Amniotic epithelial cell (primary cell): ENCODE measurements at places on chromosomes 11 and 22.

GRCh38 chr11:130638033-130638432, 189.6 kb downstream of the ADAMTS15 start:
- DNase-seq: peak; percentile 60

- DNase-seq: no peak
Measured at GRCh38 chr22:37569921-37570660, 9.8 kb downstream of the LGALS2 start.

GRCh38 chr22:36743591-36744412, 32.1 kb downstream of the IFT27 start:
- no peak for DNase-seq

DNA sequence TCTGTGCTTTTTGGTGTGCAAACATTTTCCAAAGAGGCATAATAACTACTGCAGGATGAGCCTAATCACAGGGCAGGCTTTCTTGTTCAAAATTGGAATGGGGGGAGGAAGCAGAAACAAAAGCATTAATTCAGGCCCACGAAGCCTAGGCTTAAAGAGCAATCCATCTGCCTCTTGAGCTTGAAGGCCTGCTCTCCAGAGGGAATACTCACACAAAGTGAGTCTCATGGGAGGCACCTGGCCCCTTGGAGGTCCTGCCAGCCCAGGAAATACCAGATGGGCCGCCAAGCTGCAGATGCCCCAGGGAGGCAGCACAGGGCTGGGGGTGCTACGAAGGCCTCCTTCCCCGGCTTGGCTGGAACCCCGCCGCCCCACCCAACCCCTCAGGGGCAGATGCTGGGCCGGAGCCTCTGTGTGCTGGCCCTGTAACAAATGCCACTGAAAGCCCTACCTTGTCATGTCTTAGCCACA, 39.3 kb upstream of the COMT start:
- no peak for DNase-seq

- DNase-seq: peak; percentile 86
Measured at GRCh38 chr11:96219981-96220623, 122.9 kb downstream of the MAML2 start.

- DNase-seq: no peak
Measured at GRCh38 chr11:74347381-74347780, 35.9 kb upstream of the P4HA3 start.

DNA sequence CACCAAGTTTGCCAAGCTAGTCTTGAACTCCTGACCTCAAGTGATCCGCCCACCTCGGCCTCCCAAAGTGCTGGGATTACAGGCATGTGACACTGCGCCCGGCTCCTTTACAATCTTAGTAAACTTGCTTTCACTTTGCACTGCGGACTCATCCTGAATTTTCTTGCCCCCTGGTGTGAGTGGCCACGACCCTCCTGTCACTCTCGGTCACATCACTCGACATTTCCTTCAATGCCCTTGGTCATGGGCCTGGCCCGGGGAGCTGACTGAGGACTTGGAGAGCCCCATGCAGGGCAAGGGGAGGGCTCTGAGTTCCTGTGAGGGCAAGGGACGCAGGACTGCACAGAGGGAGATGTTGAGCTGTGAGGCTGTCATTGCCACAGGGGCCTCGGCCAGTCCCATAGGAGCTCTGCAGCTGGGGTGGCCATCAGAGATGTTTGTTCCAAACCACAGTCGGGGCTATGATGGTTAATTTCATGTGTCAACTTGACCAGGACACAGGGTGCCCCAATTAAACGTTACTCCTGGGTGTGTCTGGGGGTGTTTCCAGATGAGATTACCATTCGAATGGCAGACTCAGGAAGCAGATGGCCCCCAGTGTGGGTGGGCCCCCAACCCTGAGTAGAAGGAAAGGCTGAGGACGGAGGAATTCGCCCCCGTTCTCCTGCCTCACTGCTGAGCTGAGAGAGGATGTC, 21.2 kb downstream of the A4GALT start:
- DNase-seq: no peak

DNA sequence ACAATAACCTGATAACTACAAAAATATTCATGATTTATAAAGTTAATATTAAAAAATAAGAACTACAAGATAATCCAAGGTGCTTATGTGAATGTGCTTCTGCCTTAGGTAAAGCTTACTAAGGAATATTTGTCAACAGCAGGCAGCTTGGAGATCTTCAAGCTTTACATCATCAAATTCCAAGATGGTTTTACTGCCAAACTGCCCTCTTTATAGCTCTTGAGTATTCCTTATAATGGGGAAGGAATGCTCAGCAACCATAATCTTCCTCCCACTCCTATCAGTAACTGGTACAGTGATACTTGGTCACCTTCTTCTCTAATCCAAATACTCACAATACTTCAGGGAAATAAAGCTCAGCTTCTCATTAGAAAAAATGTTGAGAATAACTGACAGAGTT, 30.1 kb downstream of the SBF2 start:
- peak; percentile 94 for DNase-seq

DNA sequence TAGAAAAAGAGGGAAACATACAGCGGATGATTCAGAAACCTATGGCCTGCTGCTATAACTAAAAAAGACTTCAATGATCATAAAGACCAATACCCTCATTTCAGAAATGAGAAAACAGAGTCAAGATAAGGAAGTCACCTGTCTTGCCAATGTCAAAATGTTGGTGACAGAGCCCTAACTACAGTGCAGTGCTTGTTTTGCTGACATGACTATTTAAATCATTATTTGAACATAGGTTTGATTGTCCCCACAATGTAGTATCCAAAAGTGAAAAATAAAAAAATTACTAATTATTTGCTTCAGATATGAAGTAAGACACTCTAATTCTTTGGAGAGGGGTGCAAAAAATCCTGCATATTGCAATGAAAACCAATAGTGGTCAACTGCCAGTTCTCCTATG, 115.7 kb downstream of the SOX6 start:
- DNase-seq: no peak

GRCh38 chr11:46002189-46002588, 79.7 kb downstream of the LARGE2 start:
- DNase-seq: no peak

DNA sequence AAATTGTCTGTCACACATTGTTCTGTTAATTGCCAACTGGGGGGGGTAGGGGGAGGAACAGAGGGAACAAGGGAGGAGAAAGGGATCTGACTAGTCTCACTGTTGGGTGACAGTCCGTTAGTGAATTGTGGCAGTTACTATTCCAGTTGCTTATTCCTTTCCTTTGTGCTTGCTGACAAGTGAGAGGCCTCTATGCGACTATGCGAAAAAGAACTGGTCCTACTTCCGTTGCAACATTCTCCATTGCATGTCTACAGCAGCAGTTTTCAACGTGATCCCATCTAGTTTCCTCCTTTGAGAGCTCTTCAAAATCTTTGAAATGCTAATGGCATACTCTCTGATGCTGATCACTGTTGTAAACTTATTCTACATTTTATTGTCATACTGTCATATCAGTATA, 672.2 kb downstream of the LRRC4C start:
- no peak for DNase-seq

GRCh38 chr11:69240332-69241074, 53.5 kb upstream of the MYEOV start:
- peak; percentile 19 for DNase-seq

- DNase-seq: no peak
Measured at GRCh38 chr11:117587416-117587815, 209.6 kb downstream of the DSCAML1 start.

DNA sequence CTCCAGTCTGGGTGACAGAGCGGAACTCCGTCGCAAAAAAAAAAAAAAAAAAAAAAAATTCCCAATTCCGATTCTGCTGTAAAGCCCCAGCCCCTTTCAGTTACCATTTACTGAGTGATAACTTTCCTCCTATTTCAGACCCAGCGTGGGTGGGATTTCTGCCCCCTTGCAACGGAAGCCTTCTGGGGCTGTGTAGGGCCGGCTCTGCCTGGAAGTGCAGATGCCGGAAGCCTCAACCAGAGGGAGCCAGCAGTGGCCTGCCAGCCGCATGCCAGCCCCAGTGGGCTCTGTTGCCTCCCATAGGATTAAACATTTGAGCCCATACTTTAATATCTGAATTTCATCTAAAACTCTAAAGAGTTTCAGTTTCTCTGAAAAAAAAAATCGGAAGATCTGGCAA, 60.0 kb upstream of the NUP50 start:
- DNase-seq: no peak

GRCh38 chr22:23029521-23030228, 40.6 kb upstream of the GNAZ start:
- DNase-seq: no peak

GRCh38 chr22:29072979-29073617, at the start of gene KREMEN1:
Gene KREMEN1, plus strand, starts transcription at chr22:29073035. Its CDS starts 96 bp downstream, at chr22:29073131.
- DNase-seq: no peak

GRCh38 chr11:45332276-45332934, 46.3 kb upstream of the SYT13 start:
- peak; percentile 16 for DNase-seq

DNA sequence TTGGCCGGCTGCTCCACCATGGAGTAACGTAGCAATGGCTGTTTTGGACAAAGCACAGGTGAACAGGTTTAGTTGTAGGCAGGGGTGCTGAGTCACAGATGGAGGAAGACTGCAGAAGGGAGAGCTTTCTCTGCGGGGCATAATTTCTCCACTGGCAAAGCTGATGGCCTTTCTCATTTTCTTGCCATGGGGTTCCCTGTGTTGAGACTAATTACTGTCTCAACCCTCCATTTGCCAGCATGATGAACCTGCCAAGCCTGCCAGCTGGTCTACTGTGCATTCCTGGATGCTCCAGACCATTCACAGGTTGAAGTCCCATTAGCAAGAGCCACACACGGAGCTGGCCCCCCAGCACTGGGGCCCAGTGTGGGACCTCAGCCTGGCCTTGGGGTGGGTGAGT, 202.4 kb downstream of the BARX2 start:
- no peak for DNase-seq

DNA sequence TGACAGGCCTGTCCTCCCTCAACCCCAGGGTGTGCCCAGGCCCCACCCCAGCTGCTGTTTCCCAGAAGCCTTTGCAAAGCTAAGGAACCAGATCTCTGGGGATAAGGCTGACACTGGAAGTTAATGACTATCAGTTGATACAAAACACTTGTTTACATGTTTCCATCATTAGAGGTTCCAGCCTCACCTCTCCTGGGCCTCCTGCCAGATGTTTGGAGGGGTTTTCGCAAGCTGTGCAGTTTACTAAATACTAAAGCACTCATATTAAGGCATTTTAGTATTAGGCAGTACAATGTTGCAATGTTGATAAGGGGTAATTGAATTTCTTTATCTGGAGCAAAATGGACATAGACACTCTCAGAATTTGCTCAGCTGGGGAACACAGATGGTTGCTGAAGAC, 218.7 kb downstream of the INSC start:
- DNase-seq: peak; percentile 13

DNA sequence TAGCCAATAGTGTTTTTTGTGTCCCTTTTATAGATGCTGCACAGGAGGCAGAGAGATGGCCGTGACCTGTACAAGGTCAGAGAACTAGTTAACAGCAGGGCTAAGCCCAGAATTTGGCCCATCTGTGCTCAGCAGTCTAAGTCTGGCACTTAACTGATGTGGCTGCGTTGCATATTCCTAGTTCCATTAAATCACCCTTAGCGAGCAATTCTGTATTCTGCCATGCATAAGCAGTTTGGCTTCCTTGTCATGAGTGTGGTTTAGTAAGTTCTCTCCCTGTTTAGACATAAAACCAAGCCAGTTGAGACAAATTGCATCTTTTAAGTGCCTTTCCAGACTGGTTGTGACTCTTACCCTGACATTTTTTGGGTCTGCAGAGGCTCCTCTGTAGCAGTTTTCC, 230.6 kb upstream of the TENM4 start:
- DNase-seq: no peak

- peak; percentile 94 for DNase-seq
Measured at GRCh38 chr22:41403532-41404318, 22.0 kb downstream of the TEF start.

GRCh38 chr11:10599388-10600175, 31.1 kb upstream of the LYVE1 start:
- DNase-seq: peak; percentile 73

DNA sequence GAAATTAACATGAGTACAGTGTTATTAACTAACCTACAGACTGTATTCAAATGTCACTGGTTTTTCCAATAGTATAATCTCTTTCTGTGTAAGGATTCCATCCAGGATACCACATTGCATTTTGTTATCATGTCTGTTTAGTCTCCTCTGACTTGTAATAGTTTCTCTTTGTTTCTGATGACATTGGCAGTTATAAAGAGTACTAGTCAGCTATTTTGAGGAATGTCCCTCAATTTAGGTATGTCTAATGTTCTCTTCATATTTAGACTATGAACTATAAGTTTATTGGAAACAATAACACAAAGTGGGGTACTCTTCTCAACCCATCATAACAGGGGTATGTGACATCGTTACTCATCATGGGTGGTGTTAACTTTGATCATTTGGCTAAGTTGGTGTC, 20.3 kb upstream of the ME3 start:
- no peak for DNase-seq

GRCh38 chr11:34274712-34275398, 83.0 kb downstream of the ABTB2 start:
- DNase-seq: peak; percentile 99

DNA sequence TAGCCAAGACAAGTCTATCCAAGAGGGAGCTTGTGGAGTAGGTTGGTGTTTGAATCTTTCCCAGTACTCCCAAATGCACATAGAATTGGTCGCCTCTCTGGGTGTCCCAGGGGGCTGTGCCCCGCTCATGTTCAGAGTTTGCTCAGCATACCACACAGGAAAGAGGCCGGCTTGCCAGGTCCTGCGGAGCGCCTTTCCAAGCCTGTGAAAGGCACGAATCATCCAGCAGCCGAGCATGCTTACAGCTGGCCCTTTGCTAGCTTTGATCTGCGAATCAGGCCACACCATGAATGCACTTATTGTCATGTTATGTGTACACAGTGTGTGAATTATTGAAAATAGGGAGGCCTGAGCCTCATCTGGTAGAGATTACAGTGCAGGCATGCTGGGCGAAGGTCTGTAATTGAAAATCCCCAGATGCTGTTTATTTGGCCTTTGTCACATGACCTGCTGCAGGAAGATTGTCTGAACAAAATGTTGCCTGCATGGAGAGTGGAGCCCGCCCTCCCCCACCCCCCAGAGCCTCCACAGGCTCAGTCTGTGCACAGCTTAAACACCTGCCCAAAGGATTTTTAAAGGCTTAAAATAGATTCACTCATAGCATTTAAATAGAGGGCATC, 163.3 kb upstream of the RASSF10 start:
- peak; percentile 73 for DNase-seq

- DNase-seq: peak; percentile 11
Measured at GRCh38 chr11:107953446-107953845, 25.2 kb downstream of the RAB39A start.

GRCh38 chr11:81658722-81659121, 1074.9 kb downstream of the FAM181B start:
- peak; percentile 11 for DNase-seq

DNA sequence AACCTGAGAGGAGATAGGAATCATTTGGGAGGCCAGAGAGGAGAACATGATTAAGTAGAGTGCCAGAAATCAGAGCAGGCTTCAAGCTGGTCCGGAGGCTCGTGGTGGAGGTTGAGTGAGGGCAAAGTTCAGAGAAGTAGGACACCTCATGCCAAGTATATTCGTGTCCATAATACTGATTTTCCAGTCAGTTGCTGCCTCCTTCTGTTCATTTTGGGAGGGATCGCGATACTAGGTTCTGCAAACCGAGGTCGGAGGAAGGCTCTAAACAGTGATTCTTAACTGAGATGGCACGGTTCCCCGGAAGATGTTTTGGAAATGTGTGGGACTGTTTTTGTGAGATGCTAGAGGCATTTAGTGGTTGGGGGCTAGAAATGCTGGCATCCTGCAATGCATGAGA, 13.6 kb upstream of the CD3E start:
- peak; percentile 8 for DNase-seq
